Stimulated activated CD8-positive, alpha-beta memory T cell treated with anti-CD3 and anti-CD28 coated beads, Interleukin-15, amount 100 ng/mL, for 4 hours (primary cell): ENCODE measurements at places on chromosomes 12 and 14.

DNA sequence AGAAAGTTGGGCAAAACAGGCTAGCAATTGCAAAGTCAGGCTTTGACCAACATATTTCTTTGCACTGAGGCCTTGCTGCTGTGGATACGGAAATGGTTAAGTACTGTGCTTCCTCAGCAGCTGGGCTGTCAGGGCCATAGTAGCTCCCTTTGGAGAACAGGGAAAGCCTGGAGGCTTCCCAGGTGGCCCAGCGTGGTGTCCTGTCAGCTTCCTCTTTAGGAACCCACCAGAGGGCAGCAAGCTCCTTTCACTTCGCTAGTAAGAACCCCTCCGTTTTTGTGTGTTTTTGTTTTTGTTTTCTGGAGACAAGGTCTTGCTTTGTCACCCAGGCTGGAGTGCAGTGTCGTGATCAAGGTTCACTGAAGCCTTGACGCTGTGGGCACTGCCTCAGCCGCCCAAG lies 1.7 kb upstream of the CFAP251 start:
- no peak for DNase-seq

- DNase-seq, result no peak
These were observed 6.0 kb downstream of the DMAC2L start for GRCh38 chr14:50318031-50318626.

DNA sequence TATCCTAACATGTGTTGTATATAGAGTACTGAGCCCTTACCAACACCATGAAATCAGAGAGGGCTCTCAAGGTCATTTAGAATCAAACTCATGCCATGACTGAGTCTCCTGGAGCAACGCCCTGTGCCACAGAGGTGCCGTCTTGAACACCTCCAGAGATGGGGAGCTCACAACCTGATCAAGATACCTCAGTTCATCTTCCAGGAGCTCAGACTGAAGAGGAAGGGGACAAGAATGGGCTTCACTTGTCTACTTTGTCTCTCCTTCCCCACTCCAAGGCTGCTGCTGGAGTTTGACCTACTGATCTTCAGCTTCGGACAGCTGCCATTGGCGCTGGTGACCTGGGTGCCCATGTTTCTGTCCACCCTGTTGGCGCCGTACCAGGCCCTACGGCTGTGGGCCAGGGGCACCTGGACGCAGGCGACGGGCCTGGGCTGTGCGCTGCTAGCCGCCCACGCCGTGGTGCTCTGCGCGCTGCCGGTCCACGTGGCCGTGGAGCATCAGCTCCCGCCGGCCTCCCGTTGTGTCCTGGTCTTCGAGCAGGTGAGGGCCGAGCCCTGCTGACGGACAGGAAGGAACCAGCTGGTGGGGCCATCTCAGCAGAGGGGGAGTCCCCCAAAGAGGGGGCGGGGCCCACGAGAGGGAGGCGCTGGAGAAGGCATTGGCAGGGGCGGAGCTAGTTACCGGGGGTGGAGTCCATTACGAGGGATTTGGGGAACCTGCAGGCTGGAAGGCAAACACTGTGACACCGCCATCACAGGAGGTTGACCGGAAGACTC lies 12.0 kb downstream of the SOAT2 start:
- DNase-seq, result no peak

GRCh38 chr12:27999521-27999920 lies 27.0 kb upstream of the PTHLH start:
- DNase-seq, result no peak

GRCh38 chr12:16949371-16949770 lies 343.4 kb upstream of the LMO3 start:
- no peak for DNase-seq

GRCh38 chr12:92634730-92635129 lies 68.1 kb upstream of the PLEKHG7 start:
- DNase-seq, result no peak

DNA sequence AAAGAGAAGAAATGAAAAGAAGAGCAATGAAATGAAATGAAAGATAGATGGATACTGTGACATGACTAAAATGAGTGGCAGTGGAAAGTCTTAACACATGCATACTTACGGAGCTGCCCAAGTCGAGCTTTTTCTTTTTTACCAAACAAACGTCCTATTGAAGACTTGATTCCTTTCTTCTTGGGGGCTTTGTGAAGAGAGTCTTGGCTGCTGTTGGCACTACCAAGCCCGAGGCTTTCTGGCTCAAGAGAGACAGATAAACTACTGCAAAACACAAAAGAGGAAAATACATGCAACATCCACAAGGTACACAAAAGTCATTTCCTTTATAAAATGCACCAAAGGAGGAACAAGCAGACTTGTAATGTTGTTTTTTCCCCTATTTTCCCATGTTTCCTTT lies 261.2 kb downstream of the ACSS3 start:
- DNase-seq, result no peak

DNA sequence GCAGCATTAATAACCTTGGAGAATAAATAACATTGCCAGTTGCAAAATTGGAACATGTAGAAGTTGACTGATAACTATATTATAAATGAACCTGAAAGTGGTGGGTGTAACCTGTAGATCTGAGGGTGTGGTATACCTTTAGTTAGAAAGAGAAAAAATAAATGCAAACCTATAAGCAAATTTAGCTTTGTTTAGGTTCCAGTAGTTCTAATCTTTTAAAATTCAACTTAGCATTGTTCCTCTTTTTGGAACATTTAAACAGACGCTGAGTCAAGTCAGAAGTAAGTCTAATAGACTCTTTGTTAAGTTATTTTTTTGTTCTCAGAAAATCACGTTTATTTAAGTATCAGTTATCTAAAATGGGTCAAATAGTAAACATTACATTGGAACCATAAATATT lies 120.0 kb downstream of the DNAI7 start:
- DNase-seq, result no peak

DNA sequence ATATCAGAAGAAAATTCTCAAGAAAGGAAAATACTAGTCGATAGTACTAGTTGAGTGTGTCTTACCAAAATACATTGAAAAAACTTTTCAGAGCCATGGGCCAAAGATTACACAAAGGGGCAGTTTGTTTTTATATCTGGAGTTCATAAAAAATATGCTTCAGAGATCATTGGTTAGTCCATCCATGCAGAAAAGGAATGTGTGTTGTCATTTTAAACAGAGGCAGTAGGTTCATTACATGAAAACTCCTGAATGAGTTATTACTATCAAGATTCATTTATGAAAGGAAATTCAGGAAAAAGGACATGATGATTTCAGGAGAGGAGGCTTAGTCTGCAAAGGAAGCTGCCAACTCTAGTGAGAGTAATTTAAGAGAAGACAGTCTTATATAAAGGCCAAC lies 354.8 kb downstream of the AEBP2 start:
- no peak for DNase-seq

DNA sequence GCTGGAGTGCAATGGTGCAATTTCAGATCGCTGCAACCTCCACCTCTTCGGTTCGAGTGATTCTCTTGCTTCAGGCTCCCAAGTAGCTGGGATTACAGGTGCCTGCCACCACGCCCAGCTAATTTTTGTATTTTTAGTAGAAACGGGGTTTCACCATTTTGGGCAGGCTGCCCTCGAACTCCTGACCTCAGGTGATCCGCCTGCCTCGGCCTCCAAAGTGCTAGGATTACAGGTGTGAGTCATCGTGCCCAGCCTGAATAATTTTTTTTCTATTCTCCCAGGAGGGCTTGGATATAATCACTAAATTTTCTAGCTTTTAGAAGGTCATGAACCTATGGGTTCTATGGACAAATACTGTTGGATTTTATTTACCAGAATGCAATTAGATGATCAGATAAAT lies 44.7 kb upstream of the GNPNAT1 start:
- no peak for DNase-seq

DNA sequence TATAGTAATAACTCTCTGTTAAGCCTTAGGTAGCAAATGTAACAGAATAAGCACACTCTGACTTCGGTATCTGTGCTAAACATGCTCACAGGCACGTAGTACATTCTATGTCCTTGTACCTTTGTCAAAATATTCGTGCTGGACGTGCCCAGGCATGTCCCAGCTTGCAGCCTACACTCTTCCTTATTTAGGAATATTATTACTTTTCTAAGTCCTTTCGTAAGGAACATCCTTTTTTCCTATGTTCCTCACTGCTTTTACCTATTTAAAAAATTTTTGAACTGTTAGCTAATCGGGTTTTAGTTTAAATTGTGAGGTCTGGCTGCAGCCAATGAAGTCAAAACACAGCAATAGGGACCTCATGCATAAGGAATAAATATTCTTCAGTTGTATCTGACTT lies 24.1 kb upstream of the UBC start:
- DNase-seq, result no peak

DNA sequence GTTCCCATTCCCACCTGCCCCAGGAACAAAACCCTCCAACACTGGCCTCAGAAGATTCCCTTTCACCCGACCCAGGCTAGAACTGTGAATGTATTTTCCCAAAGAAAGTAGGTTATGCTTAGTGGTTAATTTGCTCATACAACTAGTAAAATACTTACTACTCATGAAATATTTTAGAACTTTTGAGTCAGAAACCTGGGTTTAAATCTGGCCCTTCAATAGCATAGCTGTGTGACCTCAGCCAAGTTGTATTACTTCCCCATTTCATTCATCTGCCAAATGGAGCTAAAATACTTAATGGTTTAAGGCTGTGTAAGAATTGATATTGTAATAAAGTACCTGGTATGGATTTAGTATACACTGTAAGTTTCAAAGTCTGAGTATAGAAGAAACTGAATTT lies 69.1 kb upstream of the DNM1L start:
- no peak for DNase-seq

DNA sequence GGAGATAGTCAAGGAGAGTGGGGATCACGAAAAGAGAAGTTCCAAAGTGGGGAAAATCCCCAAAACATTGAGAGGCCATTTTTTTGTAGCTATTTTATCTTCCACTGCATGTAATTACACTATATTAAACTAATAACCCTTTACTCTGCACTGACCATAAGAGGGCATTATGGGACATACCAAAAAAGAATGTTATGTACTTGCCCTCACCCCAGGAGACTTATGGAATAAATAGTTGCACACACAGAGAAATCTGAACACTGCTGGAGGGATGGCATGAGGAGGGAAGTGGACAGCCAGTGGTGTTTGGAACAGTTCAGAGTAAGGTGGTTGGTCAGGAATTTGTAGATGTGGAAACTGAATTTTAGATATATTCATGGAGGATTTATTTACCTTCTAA lies 422.9 kb downstream of the SNAPC1 start:
- no peak for DNase-seq

- no peak for DNase-seq
These were observed 42.7 kb upstream of the EAPP start for GRCh38 chr14:34582117-34582680.

GRCh38 chr14:61031026-61031425 lies 50.0 kb downstream of the SLC38A6 start:
- DNase-seq, result no peak

DNA sequence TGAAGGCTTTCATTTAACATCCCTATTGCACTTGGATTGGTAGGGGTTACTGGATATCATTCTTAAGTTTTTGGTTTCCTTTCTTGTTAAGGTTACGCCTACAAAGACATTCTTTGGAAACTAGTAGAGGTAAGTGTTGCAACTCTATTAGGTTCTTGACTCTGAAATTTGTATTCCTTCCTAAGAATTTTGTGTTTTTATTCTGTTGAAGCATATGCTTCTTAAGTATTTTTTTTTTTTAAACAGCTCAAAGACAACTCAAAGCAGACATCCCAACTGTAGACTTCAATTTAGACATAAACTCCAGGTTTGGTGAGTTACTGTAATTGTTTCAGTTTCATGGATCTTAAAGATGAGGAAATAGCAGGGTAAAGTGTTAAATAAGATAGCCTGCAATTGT lies 1.1 kb upstream of the RBMS2 start:
- no peak for DNase-seq

DNA sequence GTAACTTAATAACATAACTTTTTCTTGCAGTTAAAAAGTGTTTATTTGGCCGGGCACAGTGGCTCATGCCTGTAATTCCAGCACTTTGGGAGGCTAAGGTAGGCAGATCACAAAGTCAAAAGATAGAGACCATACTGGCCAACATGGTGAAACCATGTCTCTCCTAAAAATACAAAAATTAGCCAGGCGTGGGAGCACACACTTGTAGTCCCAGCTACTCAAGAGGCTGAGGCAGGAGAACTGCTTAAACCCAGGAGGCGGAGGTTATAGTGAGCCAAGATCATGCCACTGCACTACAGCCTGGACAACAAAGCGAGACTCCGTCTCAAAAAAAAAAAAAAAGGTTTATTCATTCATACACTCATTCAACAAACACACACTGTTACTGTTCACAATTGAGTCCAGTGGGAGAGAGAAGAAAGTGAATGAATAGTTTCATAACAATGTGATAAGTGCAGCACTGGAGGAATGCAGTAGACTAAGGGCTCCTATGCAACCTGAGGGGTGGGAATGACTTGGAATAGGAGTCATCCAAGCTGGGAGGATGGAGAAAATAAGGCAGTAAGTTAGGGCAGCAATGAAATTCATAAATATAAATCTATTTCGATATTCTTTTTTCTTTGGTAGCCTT lies 19.8 kb downstream of the DAD1 start:
- no peak for DNase-seq

- no peak for DNase-seq
These were observed 141.0 kb upstream of the ARHGAP5 start for GRCh38 chr14:31936115-31936514.

DNA sequence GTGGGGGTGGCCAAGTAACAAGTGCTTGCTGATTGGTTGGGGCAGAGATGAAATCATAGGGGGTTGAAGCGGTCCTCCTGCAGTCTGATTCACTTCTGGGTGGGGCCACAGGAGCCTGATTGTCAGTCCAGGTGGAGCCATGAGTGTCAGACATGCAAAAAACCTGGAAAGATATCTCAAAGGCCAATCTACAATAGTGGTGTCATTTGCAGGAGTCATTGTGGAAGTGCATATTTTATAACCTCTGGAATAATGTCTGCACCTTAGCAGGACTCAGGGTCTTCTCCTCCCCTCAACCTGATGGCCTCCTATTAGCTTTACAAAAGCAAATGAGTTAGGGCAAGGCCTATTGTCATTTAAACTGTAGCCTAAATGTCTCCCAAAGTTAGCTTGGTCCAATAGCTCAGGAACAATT lies 241.4 kb downstream of the NUAK1 start:
- DNase-seq, result no peak

DNA sequence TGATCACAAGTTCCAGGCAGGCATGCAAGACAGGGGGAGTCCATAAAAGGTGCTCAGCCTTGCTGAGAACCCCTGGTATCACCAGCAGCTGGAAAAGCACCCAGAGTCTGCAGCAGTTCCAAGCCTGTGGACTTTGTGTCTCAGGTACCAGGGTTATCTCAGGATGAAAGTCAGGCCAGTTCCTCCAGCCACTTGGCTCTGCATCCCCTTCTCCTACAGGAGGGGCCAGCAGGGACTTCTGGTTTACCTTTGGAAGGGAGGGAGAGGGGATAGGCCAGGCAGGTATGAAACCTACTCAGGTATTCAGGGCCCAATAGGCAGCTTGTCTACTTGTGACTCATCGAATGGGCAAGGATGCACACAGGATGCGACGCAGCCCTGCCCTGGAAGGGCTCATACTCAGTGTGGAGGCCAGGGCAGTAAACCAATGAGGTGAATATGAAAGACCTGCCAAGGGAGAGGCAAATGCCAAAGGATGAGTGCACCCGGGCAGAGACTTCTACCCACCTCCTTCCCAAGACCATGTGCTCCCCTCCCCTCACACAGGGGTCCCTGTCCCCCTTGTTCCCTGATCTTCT lies 148.2 kb downstream of the SLC38A6 start:
- no peak for DNase-seq

GRCh38 chr14:56487090-56487667 lies 92.4 kb upstream of the TMEM260 start:
- DNase-seq, result no peak

- DNase-seq, result no peak
These were observed 108.6 kb downstream of the KTN1 start for GRCh38 chr14:55688566-55688965.
